Activated CD8-positive, alpha-beta memory T cell treated with anti-CD3 and anti-CD28 coated beads for 1 hour (primary cell): ENCODE measurements at places on chromosomes 3 and 15.
A peak's percentile ranks its signal among the peaks of the same experiment; 100 is the strongest.

DNA sequence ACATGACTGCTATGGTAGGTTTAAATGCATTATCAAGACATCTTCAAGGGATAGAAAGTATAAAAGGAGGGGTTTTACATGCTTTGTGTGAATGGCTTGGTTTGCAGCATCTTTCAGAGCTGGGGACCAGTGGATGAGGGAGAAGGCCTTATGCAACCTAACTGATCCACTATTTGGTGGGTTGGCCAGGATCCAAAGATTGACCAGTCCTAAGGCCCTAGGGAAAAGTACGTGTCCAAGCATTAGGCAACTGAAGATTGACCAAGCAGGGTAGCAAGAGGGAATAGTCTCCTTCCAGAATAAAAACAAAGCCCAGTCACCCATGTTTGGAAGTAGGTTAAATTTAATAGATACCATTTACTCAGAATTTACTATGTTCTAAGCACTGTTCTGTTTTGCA lies 509.3 kb downstream of the EPHB1 start:
- DNase-seq, result no peak

- DNase-seq, result no peak
Observed at GRCh38 chr3:159854500-159855124, 134.0 kb upstream of the IL12A start.

DNA sequence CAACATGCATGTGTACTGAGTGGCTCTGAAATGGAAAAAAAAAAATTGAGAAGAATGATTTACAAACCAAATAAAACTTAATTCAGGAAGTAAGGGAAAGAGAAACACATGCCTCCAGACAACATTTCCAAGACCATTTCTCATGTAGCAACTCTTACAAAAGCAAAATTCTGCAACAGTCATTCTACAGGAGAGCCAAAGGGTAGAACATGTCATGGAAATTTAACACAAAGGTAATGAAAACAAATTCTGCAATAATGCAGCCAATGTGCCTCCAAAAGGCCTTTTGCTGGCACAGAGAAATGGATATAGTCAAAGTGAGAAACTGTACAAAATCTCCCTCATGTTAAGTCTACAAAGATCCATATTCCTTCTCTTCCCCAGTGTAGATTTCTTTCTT lies 4.0 kb downstream of the PEX11A start:
- no peak for DNase-seq

- no peak for DNase-seq
Observed at GRCh38 chr15:29133321-29133720, 136.3 kb downstream of the NSMCE3 start.

DNA sequence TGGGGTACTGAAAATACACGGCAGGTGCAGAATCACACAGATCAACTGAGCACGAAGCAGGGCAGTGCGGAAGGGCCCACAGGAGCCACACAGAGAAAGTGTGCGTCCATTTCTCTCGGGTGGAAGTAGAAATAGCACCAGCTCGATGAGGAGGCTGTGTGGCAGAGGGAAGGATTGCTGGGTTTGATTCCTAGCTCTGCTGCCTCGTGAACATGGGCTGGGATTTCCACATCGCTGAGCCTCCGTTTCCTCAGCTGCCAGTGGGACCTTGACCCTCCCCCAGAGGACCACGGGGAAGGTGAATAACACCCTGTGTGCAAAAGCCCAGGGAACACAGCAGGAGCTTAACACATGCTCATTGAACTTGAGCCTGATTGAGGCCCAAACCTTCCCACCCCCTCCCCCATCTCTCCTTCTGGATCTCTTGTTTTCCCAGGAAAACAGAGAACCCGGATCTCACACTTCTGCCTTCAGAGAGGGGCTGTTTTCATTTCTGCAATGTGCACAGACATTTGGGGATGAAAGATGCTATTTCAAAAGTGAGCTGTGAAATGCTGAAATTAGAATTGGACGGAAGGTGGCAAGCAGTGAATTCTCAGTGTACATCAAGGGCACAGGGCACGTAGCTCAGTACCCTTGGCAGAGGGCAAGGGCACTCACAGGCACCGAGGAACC lies 38.4 kb downstream of the ABTB1 start:
- DNase-seq, result no peak

DNA sequence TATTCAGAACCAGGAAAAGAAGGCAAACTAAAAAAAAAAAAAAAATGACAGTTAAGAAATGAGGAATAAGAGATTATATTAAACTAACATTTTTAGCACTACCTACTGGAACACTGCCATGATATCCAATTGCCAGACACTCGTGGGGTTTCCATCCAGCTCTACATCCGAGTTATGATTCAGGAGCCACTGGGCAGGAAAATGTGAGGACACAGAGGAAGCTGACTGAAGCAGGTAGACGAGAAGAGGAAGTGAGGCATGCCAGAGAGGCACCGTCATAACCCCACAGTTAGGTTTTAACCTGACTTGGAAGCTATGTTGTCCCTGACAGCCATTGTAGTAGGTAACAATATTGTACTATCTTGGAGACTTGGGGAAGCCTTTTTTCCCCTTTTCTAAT lies 495.0 kb downstream of the NLGN1 start:
- no peak for DNase-seq

- DNase-seq, result no peak
Observed at GRCh38 chr15:87349181-87349580, 907.4 kb downstream of the NTRK3 start.

DNA sequence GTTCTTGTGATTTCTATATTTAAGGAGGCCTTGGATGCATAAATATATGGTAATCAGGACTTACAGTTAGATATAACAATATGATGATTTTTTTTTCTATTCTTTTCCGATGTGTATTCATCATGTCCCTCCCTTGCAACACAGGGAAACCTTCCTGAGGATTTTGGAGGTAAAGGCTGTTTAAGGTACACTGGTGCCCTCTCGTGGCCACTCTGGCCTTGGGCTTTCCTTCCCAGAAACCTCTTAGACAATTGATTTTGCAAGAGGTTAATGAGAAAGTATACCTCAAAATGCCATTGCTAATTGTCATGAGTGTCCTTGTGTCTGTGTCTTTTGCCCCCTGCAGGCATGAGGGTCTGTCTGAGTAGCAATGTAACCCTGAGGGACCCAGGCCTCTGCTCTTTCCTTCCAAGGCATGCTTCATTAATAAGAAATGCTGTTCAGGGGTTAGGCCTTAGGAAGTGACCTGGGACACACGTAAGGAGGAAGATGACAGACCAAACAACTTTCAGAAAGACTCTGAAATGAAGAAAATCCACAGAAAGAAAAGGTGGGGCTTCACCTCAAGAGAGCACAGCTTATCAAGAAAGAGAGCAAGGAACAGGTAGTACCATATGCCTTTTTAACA lies 70.3 kb upstream of the PPP2R3A start:
- peak; percentile 1 for DNase-seq

GRCh38 chr3:176041812-176042211 lies 1155.5 kb downstream of the TBL1XR1 start:
- no peak for DNase-seq

- no peak for DNase-seq
Observed at GRCh38 chr15:92877416-92877815, 22.7 kb upstream of the CHD2 start.

DNA sequence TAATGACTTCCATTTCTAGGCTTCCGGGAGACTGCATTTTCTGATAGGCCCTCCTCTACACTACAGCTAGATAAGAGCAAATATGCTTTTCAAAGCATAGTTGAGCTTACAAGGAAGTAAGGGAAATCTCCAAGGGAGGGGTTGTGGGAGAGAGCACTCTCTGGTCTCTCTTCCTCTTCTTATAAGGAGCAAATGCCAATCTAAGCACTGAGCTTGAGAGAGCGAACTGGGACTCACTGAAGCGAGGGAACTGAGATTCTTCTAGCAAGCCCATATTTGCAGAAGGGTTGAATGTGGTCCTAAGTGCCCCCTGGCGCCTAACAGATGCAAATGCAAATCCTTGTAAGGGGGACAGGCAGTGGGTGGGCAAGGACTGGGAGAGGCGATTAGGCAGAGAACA lies 164.8 kb downstream of the ERC2 start:
- no peak for DNase-seq
